Activated T-helper 2 cell treated with anti-CD3 and anti-CD28 coated beads, Interferon-gamma antibody, Interleukin-2, Interleukin-4, amounts not matched to agents 10 μg/mL and 5 μg/mL and 100 μg/mL, durations not matched to agents 14 hours and 24 hours and 36 hours (primary cell): ENCODE measurements at places on chromosomes 7 and 10.

- DNase-seq: no peak
These were observed 150.2 kb upstream of the NFE2L3 start for GRCh38 chr7:26001662-26002244.

DNA sequence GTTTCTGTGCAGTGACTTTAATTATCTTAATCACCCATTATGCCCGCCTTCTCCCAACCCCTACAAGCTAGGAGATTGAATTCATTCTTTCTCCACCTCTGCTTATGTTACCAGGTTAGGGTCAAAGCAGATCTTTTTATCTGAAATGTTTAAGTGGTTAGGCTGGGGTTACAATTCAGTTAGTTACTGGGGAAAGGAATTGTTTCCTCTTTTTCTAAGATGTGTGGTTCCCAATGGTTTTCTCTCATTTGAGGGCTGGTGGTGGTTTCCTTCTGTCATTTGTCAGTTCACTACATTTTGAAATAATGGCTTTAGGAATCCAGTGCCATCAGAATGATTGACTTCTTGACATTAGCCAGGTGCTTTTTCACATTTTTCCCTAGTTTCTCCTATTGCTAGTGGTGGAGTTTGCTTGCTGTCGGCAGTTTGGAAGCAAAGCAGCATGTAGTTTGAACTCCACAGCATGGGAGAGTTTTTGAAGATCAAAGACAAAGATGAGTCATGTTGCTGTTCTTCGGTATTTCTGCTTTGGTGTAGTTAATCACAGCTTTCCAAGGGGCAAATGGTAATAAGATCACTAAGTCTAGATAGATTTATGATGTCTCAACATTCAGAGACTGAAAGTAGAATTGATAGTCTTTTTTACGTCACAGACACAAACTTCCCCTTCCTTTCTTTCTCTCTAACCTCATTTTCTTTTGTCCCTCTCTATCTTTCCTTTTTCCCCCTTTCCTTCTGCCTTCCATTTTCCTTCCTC, 168.2 kb downstream of the SND1 start:
- DNase-seq: no peak

- no peak for DNase-seq
These were observed 91.1 kb upstream of the DDC start for GRCh38 chr7:50656141-50656895.

DNA sequence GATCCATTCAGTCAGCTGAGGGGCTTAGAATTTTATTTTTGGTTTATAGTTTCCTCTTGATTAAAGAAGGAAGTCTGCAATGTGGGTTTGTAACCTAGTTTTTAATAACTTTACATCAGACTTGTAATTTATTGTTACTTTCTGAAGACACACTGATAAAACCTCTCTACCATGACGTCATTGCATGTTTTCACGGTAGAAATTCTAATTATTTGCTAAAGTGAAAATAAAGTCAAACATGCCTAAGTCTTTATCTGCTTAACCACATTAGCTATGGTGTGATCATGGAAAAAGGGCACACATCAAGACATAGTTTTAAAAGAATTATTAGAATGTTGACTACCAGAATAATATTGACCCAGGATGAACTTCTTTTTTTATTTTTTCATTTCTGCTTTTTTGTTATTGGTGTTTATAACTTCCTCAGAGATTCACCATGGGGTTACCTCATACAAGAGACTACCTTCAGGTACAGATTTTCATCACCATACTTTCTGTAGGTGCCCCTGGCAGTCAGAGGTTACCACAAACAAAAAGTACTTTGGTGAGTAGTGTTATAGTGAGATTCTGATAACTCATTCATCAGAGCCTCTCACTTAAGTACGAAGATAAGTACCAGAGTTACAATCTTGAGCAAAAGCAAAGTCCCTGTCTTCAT, 7.0 kb upstream of the PANK1 start:
- DNase-seq: no peak

- DNase-seq: no peak
These were observed 42.9 kb downstream of the CHN2 start for GRCh38 chr7:29237489-29237888.

DNA sequence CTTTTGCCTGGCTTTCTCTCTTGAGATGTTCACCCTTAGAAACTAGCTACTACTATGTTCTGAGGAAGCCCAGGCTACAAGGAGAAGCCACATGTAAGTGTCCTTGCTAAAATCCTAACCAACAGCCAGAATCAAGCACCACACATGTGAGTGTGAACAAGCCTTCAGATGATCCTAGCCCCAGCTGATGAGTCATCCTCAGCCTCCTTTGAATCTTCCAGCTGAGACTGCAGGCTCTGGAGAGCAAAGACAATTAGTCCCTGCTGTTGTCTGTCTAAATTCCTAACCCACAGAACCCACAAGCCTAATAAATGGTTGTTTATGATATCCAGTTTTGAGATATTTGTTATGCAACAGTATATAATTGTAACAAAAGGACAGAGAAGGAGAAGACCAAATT, 92.8 kb upstream of the TAC1 start:
- DNase-seq: no peak

DNA sequence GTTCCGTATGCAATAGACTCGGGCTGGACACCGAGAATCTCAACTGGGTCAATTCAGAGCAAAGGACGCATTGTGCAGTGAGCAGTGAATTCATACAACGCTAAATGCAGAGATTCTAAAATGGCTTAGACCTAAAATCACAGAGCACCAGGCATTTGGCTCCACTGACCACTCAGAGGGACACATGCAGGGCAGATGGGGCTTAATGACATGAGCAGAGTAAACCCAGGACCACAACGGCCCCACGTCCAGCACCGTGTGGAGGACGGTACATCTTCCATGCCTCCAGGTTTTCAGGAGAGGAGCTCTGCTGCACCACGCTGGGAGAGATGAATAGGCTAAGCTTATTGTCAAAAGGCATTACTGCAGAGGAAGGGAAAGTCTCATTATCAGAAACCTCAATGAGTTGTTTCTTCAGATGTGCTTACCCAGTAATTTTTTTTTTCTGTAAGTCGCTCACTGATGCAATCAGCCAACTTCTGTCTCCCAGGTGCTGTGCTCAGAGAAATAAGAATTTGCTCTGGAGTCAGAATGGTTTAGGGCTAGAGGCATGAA, 555.0 kb downstream of the PTPRN2 start:
- no peak for DNase-seq

- DNase-seq: no peak
These were observed 122.4 kb downstream of the ZNF248 start for GRCh38 chr10:37734971-37735370.

DNA sequence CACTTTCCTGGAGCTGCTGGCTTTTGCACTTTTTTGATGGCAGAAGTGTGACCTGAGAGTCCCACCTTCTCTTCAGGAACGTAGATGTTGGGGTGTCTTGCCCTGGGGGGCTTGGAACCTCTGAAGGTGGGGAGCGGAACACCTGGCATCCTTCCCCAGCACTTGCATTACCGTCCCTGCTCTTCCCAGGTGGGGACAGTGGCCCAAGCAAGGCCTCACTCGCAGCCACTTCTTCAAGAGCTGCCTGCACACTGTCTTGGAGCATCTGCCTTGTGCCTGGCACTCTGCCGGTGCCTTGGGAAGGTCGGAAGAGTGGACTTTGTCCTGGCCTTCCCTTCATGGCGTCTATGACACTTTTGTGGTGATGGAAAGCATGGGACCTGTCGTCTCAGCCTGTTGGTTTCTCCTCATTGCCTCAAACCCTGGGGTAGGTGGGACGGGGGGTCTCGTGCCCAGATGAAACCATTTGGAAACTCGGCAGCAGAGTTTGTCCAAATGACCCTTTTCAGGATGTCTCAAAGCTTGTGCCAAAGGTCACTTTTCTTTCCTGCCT, 31.1 kb downstream of the PFKFB3 start:
- no peak for DNase-seq
